ENCODE measurements at places on chromosomes 7 and 10. TPM values are rescaled to one million over a fixed set of nuclear protein-coding genes. Genes with fewer than 3 reads are reported as not detected.

DNA sequence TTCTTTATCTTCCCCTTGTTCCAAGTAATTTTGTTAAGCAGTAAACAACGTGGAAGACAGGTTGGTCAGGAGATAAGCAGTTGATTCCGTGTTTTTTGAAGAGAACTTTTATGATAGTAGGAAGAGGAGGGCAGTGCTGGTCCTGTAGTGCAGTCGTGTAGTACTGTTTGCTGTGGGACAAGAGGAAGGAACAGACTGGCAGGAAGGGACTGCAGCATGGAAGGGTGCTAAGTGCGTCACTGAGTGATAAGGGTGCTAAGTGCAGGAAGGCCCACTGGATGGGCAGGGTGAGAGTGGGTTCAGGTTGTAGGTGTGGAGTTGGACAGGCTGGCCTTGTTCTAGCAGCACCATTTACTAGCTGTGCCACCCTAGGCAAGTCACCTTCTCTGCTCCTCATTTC, 125.0 kb downstream of the SDK1 start:
- H3K36me3 ChIP-seq, result no peaks in the 10 kb centered on the region
- DNase-seq, result no peak
- H3K27me3 ChIP-seq, result no peaks in the 10 kb centered on the region
- no peak overlapping the region for H3K4me3 ChIP-seq

DNA sequence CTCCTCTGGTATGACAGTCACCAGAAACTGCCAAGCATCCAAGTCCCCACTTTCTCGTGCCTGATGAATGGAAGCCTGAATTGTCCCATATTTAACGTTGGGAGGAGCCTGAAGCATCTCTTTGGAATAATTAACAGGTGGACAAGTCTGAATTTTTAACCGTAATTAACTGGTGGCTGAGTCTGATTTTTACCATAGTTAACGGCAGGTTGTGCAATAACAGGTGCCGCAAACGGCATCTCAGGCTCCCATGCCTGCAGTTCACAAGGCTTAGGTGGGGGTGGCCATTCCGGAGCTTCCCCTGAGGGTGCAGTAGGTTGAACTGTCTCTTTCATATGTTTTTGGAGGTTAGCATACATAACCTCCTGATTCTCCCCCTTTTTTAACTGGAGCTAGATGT, 2.0 kb upstream of the GIMAP4 start:
- H3K27ac ChIP-seq, result no peak overlapping the region
- no peaks in the 10 kb centered on the region for H3K36me3 ChIP-seq
- H3K4me3 ChIP-seq, result no peak overlapping the region
- DNase-seq, result no peak

GRCh38 chr10:54470324-54470631, 330.8 kb downstream of the PCDH15 start:
- no peaks in the 10 kb centered on the region for H3K36me3 ChIP-seq
- H3K27ac ChIP-seq, result no peak overlapping the region
- no peak for DNase-seq
- no peaks in the 10 kb centered on the region for H3K4me1 ChIP-seq

DNA sequence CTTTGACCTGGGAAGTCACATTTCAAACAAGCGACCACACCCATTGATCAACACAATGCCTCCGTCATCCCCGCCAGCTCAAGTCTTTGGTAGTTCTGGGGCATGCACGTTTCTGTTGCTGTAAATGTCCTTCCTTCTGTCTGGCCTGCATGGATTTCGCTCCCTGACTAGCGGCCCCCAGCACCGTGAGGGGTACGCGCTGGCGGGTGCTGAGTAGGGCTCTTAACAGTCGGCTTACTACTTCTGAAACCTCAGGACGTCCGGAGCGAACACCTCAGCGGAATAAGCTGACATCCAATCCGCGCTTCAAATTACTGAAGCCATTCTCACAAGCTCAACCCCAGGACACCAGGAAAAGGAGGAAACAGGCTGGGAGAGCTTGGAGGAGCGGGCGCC, 505 bp downstream of the NUDCD3 start:
- peaks cover 44% of the 10 kb centered on the region for H3K4me1 ChIP-seq
- no peaks in the 10 kb centered on the region for H3K27me3 ChIP-seq
- no peaks in the 10 kb centered on the region for H3K36me3 ChIP-seq

DNA sequence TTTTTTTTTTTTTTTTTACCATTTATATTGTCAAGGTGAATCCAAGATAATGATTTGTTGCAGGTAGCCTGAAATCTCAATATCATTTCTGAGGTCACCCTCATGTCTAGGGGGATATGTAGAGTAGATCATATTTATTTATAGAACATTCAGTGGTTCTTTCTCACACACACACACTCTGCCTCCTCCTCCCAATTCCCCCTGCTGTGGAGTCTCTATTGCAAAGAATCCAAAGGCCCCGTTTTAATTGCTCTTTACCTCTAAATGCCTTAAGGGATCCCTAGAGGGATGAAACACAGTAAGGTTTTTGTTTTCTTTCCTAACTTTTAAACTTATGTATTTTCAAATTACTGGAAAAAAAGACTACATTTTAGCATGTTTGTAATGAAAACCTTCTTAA, 170.0 kb downstream of the PRKG1 start:
- no peak overlapping the region for H3K4me3 ChIP-seq
- no peak for DNase-seq
- no peaks in the 10 kb centered on the region for H3K36me3 ChIP-seq
- no peak overlapping the region for H3K27ac ChIP-seq

GRCh38 chr10:17910125-17910789, 41.5 kb upstream of the SLC39A12 start:
- peaks cover 7% of the 10 kb centered on the region for H3K4me1 ChIP-seq
- H3K4me3 ChIP-seq, result no peak overlapping the region
- no peaks in the 10 kb centered on the region for H3K36me3 ChIP-seq
- no peaks in the 10 kb centered on the region for H3K27me3 ChIP-seq
- H3K27ac ChIP-seq, result no peak overlapping the region

DNA sequence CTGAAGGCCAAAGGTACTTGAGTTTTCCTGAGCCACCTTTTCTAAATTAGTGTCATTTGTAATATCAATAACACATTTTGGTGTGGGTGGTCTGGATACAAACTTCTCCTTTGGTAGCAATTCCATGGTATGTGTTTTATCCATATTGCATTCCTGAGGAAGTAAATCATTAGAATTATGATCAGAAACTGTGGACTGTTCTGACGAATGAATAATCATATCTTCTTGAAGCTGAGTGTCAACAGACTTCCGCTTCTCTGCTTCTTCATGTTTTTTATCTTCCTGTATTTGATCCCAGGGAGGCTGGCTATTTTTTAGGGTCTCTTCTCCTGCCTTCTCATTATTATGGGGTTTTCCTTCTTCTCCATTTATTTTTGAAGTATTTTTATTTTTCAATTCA, 81.4 kb downstream of the NRBF2 start:
- no peak overlapping the region for H3K4me3 ChIP-seq
- peaks cover 7% of the 10 kb centered on the region for H3K36me3 ChIP-seq
- H3K27ac ChIP-seq, result no peak overlapping the region
- peaks cover 13% of the 10 kb centered on the region for H3K4me1 ChIP-seq
- no peaks in the 10 kb centered on the region for H3K27me3 ChIP-seq

DNA sequence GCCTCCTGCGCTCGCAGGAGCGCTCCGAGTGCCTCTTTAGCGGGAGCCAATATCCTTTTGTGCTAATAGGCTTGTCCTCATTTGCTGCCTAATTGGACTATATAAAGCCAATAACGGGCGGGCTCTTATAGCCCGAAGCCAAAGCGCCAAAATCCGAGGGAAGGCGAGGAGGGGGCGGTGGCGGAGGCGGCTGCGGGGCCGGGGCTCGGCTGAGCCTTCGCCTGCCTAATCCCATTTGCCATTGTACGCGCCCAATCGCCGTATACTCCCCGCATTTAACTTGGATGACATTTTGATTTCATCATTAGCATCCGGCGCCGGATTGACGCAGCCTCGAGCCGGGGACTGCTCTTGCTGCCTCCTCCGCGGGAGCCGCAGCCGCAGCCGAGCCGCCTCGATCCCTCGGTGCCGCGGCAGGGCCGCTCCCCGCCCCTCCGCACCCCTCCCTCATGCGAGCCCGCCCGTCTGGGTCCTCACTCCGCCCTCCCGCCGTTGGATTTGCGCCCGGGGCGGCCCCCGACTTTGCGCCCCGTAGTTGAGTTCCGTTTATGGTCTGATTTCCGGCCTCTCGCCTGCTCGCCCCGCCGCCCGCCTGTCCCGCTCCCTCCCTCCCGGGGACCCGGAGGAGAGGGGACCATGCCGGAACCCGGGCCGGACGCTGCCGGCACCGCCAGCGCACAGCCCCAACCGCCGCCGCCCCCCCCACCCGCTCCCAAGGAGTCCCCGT, at the start of gene HMX3:
TSS of gene HMX3 (plus strand) at position 556 of the 727 bp plus-strand sequence. CDS start at position 637, 81 bp downstream.
- H3K4me1 ChIP-seq, result peaks cover 70% of the 10 kb centered on the region
- H3K36me3 ChIP-seq, result no peaks in the 10 kb centered on the region
- no peak within 1 kb of the TSS for H3K27ac ChIP-seq
- H3K4me3 ChIP-seq, result no peak within 1 kb of the TSS
- H3K27me3 ChIP-seq, result peaks cover 9% of the 10 kb centered on the region
- DNase-seq, result no peak

DNA sequence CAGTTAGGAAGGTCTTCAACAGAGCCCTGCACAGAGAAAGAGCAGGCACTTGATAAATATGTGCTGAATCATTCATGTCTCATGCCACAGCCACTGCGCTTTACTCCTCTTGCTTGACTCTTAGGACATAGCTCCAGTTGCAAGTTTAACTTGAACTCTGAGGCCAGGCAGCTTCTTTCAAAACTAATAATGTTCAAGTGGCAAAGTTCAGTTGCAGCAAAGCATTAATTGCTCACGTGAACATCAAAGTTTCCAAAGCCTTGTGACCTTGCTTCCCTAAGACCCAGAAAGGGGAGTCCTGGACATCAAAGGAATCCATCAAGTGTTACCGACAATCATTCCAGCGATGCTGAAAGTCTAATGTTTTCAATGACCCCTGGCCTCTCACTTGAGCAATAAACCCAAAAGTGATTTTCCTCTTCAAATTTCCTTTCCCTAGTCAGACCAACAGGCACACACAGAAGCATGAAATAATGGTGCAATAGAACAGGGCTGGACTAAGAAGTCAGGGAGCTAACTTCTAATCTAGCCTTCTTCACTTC, 21.8 kb upstream of the TECTB start:
- DNase-seq, result no peak
- no peak overlapping the region for H3K4me3 ChIP-seq
- no peaks in the 10 kb centered on the region for H3K36me3 ChIP-seq

The PLPP4 gene
- 0.78 TPM for total RNA-seq

The SPDYE11 gene
- total RNA-seq, result not detected

The CTAGE4 gene
- 19.1 TPM for total RNA-seq

The TRPV5 gene
- not detected for total RNA-seq

The MRC1 gene
- 10.2 TPM for total RNA-seq
